ENCODE measurements at places on chromosomes 3 and 15. TPM values are rescaled to one million over a fixed set of nuclear protein-coding genes. Genes with fewer than 3 reads are reported as not detected.

The ZNF619 gene
- 9.1 TPM for total RNA-seq

The STRC gene
- 0.30 TPM for total RNA-seq

The CLRN1 gene
- not detected for total RNA-seq

The TMEM45A gene
- 0.96 TPM for total RNA-seq

The GRK7 gene
- not detected for total RNA-seq

The FAM81A gene
- total RNA-seq, result 0.69 TPM

- DNase-seq, result no peak
- H3K36me3 ChIP-seq, result no peaks in the 10 kb centered on the region
- no peak overlapping the region for H3K4me3 ChIP-seq
- H3K27me3 ChIP-seq, result peaks cover 2% of the 10 kb centered on the region
- no peak overlapping the region for H3K27ac ChIP-seq
Observed at GRCh38 chr3:189787191-189787590, 156.0 kb downstream of the TP63 start.

DNA sequence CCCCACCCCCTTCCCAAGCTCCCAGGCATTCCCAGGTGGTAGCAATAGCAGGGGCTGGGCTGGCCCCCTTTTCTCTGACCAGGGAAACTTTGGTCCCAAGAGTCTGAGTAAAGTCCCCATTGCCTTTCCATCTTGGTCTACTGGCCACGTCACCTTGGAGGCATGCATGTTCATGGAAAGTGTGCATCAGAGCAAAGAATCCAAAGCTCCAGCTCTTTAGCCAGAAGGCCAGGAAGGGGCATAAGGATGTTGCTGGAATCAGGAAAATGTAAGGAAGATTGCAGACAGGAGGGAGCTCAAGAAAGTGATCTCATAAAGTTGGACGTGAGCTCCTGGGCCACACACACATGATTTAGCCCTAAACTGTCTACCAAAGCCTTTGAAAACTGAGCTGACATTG lies 63.6 kb downstream of the KBTBD12 start:
- no peak for DNase-seq
- no peaks in the 10 kb centered on the region for H3K4me1 ChIP-seq
- H3K4me3 ChIP-seq, result no peak overlapping the region
- no peaks in the 10 kb centered on the region for H3K36me3 ChIP-seq
- H3K27me3 ChIP-seq, result peaks cover 20% of the 10 kb centered on the region

GRCh38 chr15:62503451-62503850 lies 338.4 kb upstream of the C2CD4B start:
- no peaks in the 10 kb centered on the region for H3K4me1 ChIP-seq
- H3K36me3 ChIP-seq, result no peaks in the 10 kb centered on the region
- H3K27ac ChIP-seq, result no peak overlapping the region
- H3K27me3 ChIP-seq, result no peaks in the 10 kb centered on the region
- no peak for DNase-seq

GRCh38 chr3:160312014-160312624 lies 86.9 kb downstream of the C3orf80 start:
- H3K36me3 ChIP-seq, result peaks cover 21% of the 10 kb centered on the region
- H3K27me3 ChIP-seq, result no peaks in the 10 kb centered on the region
- no peak overlapping the region for H3K27ac ChIP-seq
- no peak for DNase-seq
- no peaks in the 10 kb centered on the region for H3K4me1 ChIP-seq

DNA sequence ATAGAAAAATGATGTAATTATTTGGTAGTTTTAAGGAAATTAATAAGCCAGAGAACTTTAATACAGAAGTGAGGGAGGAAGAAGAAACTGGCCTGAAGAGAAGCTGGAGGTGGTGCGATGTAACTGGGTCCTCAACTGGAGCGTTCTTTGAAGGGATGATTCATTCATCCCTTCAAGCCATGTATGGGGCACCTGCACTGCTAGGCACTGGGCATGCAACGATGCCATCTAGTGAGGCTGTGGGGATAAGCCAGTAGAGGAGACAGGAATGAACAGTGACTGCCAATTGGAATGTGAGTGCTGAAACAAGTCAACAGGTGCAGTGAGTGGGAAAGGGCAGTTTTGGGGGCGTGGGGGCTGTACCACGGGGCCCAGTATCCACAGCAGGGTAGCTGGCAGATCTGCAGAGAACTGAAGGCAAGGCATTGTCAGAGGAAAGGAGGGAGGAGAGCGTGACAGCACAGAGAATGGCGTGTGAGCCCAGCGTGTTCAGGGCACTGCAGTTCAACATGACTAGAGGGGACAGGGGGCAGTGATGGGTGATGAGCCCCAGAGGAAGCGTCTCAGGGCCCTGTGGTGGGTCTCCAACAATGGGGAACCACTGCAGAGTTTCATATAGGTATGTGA lies 3.8 kb upstream of the KIF23 start:
- H3K4me3 ChIP-seq, result no peak overlapping the region
- H3K27ac ChIP-seq, result no peak overlapping the region
- H3K36me3 ChIP-seq, result no peaks in the 10 kb centered on the region
- H3K27me3 ChIP-seq, result peaks cover 12% of the 10 kb centered on the region
- peaks cover 13% of the 10 kb centered on the region for H3K4me1 ChIP-seq
- DNase-seq, result no peak

DNA sequence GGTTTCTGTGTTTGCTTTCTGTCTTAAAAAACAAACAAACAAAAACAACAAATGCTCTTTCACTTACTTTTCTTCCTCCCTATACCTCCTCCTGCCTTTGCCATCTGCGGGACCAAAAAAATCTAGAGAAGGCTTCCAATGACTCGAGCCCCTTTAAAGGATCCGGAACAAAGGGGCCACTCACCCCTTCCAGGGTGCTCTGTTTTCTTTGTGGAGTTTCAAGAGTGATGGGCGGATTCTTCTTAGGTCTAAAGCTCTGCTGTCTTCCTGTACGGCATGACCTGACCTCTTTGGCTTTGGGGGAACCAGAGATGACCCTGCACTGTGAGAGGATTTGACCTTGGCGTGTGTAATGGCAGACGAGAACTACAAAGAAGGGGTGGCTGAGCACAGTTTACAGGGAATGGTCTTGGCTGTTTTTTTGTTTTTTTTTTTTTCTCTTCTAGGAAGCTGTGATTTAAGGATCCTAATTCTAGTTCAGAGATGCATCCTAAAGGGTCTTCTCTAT lies 2.2 kb upstream of the MUC20 start:
- H3K27me3 ChIP-seq, result no peaks in the 10 kb centered on the region
- H3K4me1 ChIP-seq, result peaks cover 5% of the 10 kb centered on the region
- H3K27ac ChIP-seq, result no peak overlapping the region
- no peak for DNase-seq
- peaks cover 18% of the 10 kb centered on the region for H3K36me3 ChIP-seq

Data from activated T-helper 2 cell treated with anti-CD3 and anti-CD28 coated beads, Interferon-gamma antibody, Interleukin-2, Interleukin-4, amounts not matched to agents 10 μg/mL and 5 μg/mL and 100 μg/mL, durations not matched to agents 14 hours and 24 hours and 36 hours (primary cell).